ENCODE measurements at places on chromosomes 12 and 14.

- DNase-seq = no peak
Observed at GRCh38 chr12:87796961-87797516, 232.2 kb downstream of the C12orf50 start.

- no peak for DNase-seq
Observed at GRCh38 chr12:57063991-57064685, 14.2 kb upstream of the MYO1A start.

DNA sequence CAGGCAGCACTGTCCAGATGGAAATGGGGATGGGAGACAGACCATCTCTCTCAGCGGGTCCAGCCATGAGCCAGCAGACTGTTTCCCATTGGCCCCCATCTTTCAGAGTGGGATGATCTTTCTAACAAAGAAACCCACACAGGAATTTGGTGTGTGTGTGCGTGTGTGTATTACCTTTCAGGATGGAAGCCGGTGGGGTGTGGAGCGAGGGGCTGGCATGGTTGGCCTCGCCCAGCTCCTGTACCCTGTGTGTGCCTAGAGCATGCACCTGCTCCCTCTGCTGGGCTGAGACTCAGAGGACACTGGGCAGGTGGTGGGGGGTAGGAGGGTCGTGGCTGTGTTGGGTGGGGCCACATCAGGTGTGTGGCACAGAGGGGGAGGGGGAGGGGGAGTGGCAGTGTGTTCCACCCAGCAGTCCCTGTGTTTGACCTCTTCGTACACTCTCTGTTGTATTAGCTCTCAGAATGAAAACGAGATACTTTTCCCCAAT, 33.0 kb upstream of the TSPAN9 start:
- DNase-seq = no peak

GRCh38 chr12:26715232-26715631, 117.8 kb downstream of the ITPR2 start:
- no peak for DNase-seq

DNA sequence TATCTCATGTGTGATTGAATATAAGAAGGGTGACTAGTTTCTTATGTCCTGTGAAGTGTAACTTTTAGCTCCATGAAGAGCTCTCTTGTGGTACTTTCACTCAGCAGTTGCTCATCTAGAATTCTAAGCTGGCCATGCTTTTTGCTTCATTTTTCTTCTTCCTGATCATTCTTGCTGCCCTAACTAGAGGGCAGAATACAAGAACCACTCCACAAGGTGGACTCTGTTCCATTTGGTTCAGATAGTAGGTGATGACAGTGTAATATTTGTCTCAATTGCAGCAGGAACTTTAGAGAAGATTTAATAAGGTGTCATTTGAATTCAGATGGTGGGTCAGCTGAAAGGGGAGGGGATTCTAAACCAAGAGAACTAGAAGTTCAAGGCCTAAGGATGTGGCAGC, 17.6 kb downstream of the WDR20 start:
- DNase-seq = no peak

DNA sequence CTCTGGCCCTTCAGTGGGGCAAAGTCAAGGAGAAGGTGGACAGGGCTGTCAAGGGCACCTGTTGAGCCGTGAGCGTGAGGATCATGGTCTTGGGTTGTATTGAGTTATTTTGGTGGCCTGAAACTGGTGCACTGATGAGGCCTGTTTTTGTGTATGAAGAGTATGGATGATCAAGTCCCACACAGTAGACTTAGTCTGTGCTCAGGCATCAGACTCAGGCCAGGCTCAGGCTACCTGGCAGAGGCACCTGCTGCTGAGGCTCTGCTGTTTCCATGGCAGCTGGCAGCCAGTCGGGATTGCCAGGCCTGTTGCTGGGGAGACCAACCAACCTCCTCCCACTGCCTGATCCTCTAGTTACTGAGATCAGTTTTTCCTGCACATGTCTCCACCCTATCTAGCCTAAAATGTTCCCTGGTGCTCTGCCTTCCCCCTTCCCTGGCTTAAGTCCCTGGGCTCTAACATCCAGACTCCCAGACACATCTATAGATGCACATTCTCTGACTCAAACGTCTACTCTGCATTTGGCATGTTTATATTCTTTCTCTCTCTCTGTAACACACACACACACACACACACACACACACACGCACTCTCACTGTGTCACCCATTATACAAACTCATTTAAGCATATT, 5.1 kb downstream of the JPH4 start:
- no peak for DNase-seq

- DNase-seq = no peak
Observed at GRCh38 chr12:109153821-109154441, 37.5 kb downstream of the ACACB start.

DNA sequence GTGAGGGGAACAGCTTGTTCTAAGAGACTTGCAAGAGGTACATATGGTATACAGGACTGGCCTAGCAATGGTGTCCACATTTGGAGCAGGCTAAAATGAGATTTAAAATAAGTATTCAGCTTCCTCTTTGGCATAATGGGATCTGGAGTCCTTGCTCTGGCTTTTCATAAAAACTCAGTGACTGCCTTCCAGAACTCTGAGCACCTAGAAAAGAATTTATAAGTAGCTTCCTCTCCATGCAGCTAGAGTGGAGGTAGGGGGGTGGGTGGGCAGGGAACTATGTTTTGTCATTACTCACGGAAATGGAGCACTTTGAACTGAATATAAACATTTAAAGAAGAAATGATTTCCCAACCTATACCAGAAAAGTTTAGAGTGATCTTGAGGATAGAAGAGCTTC, 3.3 kb upstream of the C12orf71 start:
- DNase-seq = no peak

GRCh38 chr12:93154753-93155480, 222.8 kb upstream of the NUDT4 start:
- DNase-seq = no peak

- DNase-seq = no peak
Observed at GRCh38 chr12:120643574-120643973, 3.1 kb downstream of the CABP1 start.

- DNase-seq = no peak
Observed at GRCh38 chr14:105292826-105293711, 7.7 kb downstream of the BRF1 start.

DNA sequence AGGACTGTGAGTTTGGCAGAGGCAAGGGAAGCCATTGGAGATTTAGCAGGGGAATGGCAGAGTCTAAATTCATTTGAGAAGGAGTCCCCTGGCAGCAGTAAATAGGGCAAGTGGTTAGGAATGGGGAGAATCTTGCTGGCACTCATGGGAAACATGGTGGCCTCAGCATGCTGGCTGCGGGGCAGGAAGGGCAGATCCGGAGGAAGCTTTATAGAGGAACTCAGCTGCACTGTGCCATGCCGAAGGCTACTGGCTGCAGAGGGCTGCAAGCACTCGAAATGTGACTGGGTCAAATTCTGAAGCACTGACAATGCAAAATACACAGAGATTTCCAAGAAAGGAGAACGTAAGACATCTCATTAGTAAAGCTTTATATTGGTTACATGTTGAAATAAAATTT, 23.9 kb downstream of the CCNK start:
- DNase-seq = no peak

DNA sequence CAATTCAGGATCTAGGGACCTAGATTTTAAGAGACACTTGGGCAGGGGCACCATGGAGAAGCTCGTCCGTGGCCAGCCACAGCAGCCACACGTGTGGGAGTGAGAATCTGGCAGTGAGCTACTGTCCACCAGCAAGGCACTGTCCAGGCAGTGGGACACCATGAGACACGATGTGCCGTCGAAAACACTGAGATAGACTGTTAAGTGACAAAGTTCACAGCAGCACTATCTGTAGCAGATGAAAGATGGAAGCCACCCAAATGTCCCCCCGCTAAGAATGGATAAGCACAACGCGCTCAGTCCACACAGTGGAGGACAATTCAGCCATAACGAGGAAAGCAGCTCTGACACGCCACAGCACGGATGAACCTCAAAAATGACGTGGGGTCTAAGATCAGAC, 19.7 kb downstream of the RILPL1 start:
- no peak for DNase-seq

GRCh38 chr14:103192246-103192840, 69.1 kb downstream of the TNFAIP2 start:
- DNase-seq = no peak

DNA sequence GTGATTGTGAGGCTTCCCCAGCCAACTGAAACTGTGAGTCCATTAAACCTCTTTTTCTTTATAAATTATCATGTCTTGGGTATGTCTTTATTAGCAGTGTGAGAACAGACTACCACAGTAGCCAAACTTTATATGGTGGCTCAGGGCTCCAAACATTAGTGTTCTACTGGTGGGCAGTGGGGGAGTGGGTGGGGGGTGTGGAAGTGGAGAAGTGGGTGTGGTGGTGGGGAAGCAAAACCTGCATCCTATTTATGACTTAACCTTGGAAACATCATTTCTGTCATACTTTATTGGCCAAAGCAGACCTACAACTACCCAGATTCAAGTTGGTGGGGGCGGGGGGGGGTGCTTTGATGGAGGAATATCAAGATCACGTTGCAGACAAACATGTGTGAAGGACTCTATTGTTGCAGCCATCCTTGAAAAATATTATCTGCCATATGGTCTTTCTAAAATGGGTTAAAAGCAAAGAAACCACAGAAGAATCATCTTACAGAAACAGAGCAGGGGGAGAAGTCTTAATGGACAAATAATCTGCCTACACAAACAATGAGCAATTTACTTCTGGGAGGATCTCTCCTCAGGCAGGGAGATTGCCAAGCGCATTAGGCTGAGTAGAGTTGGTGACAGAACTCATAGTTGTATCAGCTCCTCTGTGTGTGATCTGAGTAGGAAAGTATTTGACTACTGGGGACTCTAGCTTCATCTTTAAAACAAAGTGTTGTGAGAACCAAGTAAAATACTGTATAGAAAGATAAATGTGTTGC, 1.4 kb upstream of the PWP1 start:
- DNase-seq = no peak

- no peak for DNase-seq
Observed at GRCh38 chr12:121712190-121712460, 427 bp upstream of the TMEM120B start.

GRCh38 chr12:87074781-87075180, 818.6 kb upstream of the MGAT4C start:
- DNase-seq = no peak

- no peak for DNase-seq
Observed at GRCh38 chr12:22573181-22573580, 28.8 kb upstream of the C2CD5 start.

DNA sequence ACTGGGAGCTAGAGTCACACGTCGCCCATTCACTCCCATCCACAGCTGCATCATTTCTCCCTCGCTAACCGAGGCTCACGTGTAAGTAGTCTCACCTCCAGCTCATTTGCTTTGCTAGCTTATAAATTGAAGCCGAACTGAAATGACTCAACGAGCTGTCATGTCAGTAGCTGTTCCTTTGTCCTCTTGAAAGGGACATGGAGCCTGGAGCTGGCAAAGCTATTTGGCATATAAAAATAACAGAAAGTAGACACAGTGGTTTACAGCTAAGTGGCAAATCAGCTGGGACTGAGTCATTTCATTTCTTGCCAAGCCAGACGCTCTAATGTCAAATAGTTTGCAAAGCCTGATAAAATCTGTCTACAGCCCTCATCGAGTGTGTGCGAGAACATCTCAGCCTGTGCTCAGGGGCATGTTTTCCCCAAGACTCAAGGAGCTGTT, 114.4 kb upstream of the TMEM233 start:
- DNase-seq = no peak

DNA sequence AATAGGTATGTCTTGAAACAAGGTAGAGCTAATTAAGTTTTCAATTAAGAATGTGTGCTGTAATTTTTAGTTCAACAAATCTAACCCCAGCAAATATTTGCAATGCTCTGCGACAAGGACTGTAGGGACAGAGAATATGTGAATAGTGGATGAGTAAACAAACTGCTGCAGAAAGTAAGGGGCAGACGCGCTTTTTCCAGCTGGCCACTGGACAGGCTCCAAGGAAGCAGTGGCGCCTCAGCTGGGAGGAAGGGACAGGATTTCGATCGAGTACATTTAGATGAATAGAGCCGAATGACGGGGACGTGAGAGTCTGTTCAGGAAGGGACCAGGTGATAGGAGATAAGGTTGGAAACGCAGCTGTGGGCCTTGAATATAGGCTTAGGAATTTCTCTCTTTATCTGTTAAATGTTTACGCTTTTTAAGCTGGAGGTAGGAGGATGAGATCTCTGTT, 69.3 kb downstream of the ELK3 start:
- DNase-seq = no peak

DNA sequence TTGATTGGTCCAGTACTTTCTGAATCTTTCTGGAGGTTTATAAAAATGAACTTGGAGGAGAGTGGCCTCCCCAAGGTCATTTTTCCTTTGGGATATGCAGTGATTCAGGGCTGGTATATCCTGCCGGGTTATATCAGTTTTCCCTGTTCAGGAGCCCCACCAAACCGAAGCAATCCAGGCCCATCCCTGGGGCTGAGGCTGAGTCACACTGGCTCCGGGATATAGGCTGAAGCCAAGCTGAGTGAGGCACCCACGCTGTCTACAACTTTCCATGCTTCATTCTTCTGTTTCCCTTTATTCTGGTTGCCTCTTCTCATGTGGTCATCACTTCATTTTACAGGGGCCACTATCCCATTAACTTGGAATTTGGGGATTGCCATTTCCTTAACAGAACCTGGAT, 3.4 kb downstream of the SSPN start:
- no peak for DNase-seq

DNA sequence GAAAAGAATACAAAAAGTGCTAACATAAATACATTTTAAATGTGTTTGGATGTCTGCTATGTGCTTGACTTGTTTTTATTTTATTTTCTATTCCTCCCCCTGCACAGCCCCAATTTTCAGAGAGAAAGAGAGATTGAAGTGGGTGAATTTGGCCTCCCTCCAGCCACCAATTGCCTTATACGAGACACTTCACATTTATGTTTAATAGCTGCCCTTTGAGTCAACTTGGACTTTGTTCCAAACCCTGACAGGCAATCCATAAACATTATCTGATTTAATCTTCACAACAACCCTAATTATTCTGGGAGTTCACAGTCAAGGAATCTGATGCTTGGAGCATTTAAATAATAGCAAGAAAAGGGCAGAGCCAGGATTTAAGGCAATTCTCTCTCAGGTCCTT, 161.7 kb downstream of the SLC15A4 start:
- no peak for DNase-seq

GRCh38 chr14:75383721-75384120, 44.1 kb upstream of the JDP2 start:
- no peak for DNase-seq

- DNase-seq = no peak
Observed at GRCh38 chr12:19561411-19561961, 122.2 kb downstream of the AEBP2 start.

GRCh38 chr12:41287500-41288141, 99.5 kb downstream of the PDZRN4 start:
- DNase-seq = no peak

DNA sequence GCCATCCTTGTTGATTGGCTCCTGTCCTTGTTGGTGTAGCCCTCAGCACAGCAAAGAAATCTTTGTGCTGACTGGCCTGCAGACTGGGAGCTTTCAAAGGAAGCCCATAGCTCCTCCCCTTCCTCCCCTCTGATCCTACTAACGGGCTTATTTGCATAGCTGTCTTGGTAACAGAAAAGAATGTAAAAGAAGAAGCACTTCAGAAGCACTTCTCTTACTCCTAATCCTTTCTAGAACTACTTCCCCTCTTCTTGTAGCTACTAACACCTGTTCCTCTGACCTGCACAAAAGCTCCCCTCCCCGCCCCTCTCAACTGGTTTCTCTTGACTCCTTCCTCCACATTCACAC, 14.3 kb upstream of the RIC8B start:
- no peak for DNase-seq
